Effector memory CD8-positive, alpha-beta T cell (primary cell): ENCODE measurements at places on chromosomes 2 and 18.
A peak's percentile ranks its signal among the peaks of the same experiment; 100 is the strongest.

DNA sequence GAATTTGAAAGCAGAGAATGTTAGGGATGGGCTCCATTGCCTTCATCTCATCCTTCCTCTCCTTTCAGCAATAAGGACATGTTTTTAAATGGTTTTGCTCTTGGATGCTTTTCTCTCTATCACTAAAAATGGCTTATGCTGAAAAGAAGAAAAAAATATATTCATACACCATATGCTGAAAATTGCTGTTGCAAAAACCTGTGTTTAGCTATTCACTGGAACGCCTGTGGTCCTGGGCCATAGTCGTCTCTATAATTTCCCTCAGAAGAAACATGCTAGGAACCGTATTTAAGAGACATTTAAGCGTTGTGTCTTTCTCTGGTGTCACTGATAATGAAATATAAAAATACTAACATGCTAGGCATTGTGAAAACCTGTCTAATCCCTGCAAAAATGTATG, 324.9 kb downstream of the TSN start:
- no peak for DNase-seq

DNA sequence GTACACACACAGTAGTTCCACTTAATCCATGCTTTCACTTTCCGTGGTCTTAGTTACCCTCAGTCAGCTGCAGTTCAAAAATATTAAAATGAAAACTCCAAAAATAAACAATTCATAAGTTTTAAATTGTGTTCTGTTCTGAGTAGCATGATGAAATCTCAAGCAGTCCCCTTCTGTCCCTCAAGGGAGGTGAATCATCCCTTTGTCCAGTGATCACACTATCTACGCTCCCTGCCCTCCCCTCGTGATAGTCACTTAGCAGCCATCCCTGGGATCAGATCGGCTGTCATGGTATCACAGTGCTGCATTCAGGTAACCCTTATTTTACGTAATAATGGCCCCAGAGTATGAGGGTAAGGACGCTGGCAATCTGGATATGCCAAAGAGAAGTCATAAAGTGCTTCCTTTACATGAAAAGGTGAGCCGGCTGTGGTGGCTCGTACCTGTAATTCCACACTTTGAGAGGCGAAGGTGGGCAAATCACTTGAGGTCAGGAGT, 5.8 kb upstream of the RTN4 start:
- no peak for DNase-seq

- peak; percentile 42 for DNase-seq
Measured at GRCh38 chr2:172462849-172463381, 35.5 kb downstream of the ITGA6 start.

GRCh38 chr2:157468931-157469708, 25.2 kb upstream of the CYTIP start:
- no peak for DNase-seq

DNA sequence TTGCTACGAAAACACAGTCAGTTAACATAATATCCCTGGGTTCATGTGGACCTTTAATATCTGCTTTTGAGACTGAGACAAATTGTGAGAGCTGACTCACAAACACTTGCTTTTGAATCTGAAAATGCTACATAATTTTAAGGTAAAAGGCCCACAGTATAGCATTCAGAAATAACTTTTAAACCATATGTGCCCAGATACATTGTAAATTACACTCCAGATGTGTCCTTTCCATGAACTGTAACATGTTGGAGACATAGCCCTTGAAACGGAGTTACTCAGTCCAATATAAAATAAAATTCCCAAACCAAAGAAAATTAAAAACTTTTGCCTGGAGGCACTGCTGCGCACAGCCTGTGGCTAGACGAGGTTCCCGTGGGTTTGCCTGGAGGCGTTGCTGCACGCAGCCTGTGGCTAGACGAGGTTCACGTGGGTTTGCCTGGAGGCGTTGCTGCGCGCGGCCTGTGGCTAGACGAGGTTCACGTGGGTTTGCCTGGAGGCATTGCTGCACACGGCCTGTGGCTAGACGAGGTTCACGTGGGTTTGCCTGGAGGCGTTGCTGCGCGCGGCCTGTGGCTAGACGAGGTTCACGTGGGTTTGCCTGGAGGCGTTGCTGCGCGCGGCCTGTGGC, 131.9 kb upstream of the ALKAL2 start:
- peak; percentile 28 for DNase-seq

DNA sequence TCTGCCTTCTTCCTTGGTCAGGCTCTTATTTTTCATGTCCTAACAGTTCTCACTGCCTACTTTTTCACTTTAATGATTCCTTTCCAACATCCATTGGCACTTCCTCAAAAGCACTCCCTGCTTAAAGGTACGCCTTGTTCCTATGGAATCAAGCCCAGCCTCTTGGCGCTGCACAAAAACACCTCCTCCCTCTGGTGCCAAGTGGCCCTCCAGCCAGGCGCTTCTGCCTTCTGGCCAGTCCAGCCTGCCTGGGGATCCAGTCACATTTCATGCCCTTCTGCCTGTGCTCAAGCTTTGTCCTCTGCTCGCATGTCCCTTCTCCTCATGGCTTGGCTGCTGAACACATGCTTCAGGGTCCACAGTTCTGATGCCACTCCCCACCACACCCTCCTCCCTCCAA, 6.3 kb downstream of the TPRKB start:
- no peak for DNase-seq

- no peak for DNase-seq
Measured at GRCh38 chr2:212427638-212428037, 111.0 kb downstream of the ERBB4 start.

- no peak for DNase-seq
Measured at GRCh38 chr2:44970846-44971450, 29.4 kb downstream of the SIX3 start.

GRCh38 chr2:101883860-101884259, 107.9 kb upstream of the IL1R2 start:
- DNase-seq: peak; percentile 14

DNA sequence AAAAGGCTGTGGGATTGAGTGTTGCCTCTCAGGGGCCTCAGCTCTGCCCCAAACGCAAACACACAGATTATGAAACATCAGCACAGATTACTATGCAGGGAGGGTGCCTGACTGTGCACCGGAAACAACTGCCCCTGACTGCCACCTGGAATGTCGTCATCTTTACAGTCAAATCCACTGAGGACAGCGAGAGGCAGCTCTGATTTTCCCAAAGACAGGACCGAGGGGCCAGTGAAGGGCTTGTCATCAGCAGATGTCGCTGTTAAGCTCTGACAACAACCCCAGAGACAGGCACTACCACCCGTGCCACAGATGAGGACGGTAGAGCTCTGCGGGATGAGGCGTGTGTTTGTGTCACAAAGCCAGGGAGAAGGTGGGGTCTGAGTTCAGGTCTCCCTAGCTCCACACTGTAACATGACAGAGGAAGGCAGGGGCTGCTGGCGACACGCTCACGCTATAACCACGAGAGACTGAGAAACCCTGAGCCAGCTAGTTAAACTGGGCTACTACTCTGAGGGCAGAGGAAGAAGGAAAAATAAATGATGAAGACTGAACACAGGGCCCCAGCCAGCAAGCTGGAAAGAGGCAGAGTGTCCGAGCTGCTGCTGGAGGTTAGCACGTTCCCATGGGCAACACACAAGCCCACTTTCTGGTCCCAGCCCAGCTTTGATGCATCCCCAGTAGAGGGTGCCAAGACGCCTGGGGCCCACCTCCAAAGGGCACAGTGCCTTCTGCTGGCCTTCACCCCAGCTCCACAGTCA, 47.0 kb downstream of the PARD6G start:
- no peak for DNase-seq

DNA sequence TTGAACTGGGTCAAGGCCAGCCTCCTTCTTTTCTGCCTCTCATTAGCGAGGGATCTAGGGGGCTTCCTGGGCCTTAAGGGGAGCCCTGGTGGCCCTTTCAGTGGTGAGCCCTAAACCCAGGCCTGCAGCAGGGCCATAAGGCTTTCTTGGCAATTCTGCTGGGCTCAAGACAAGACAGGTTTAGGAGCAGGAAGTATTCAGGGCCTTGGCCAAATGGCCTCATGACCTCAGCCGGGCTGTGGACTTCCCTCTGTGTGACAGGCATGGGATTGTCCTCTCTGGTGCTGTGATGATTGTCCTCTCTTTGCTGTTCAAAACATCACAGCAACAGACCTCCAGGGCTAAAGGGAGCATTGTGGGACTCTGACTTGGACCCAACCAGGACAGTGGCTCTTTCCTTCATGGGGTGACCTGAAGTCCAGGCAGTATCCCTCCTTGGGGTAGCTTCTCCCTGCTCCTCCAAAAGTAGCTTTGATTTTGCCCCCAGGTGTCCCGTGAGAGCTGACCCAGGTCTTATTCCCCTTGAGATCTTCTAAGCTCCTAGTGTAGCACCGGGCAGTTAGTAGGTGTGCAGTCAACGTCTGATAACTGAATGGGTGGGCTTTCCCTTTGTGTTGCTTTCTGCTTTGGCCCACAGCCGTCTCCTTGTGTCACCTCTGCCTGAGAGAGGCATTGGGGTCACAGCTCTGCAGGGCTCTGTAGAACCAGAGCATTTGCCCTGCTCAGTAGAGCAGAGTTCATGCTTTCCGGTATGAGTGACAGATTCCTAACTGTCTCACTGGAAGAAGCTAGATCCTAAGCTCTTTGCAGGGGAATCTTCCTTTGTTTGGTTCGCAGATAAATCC, 14.7 kb downstream of the FOSL2 start:
- DNase-seq: no peak

- DNase-seq: no peak
Measured at GRCh38 chr2:121356058-121356640, 71.1 kb upstream of the TFCP2L1 start.

- DNase-seq: no peak
Measured at GRCh38 chr2:69057660-69058059, 44.7 kb downstream of the ANTXR1 start.

DNA sequence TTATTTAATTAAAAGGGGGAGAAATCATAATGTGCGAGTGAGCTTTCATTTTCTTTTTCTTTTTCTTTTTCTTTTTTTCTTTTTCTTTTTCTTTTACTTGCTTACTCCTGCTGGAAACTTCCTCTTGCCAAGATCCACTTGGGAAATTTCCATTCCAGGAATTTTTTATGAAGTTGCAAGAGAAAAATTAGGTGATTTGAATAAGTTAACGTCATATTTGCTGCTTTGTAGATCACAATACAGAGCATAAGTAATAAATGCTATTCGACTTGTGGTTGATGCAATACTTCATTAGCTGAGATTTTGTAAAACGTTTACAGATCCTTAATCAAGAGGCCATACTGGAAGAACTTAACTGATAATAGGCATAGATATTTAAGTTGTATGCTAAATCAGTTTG, 354.7 kb upstream of the SMIM21 start:
- DNase-seq: no peak
